Central memory CD4-positive, alpha-beta T cell (primary cell): ENCODE measurements at places on chromosomes 6 and 20.

DNA sequence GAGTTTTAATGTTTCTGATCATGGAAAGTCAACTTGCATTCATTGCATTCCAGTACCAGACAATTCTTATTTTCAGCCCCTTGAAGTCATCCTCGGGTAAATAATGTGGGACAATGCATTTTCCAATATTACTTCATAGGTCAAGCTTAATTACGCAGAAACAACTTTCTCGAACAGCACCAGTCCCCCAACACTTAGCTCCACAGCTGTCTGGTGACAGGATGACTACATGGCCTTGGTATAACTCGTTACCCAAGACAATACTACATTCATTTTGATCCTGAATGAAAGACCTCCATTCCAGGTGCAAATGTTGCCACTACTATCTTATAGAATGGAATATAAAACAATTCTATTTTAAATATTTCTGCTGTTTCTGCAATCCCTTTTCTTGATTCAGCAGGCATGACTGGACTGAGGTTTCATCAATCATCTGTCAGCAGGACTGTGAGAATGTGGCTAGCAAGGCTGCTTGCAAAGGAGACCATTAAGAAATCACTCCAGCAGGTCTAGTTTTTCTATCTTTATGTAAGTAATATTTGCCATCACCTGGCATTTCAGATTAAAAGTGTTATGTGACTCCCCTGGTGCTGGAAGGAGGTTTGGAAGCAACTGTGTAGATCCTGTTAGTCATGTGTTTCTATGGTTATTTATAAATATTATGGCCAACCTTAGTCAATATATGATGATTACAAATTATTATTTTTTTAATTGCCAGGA lies 147.9 kb downstream of the HAO1 start:
- no peak for DNase-seq

DNA sequence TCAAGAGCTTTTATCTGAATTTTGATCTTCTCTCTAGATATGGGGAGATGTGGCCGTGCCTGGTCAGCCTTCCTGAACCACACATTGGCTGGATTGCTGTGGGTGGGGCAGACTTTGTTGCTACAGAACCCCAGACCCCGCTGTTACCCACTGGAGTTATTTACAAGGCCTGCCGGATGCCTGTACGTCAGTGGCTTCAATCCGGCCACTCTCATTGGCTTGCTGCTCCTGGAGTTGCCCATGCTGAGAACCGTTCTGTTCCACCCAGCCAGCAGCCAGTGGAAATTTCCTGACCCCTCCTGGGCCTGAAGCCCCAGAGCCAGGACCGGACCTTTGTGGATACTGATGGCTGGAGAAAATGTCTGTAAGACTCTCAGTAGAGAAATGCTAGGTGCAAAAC lies 101.9 kb downstream of the TFAP2C start:
- no peak for DNase-seq

DNA sequence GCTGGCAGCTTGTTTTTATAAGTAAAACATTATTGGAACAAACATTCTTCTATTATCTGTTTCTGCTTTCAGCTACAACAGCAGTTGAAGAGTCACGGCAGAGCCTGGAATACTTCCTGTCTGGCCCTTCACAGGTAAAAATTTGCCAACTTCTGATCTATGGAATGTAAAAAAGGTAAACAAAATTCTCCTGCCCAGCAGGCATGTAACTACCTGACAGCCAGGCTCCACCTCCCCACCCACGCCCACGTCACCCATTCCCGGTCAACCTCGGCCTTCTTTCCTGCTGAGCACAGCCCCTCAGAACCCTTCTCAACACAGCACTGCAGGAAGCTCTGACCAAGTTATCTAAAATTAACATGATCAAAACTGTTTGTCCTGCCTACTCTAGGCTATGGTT lies 166.0 kb downstream of the DLL1 start:
- DNase-seq: no peak

- DNase-seq: no peak
Observed at GRCh38 chr6:150008588-150008987, 16.7 kb downstream of the RAET1L start.

DNA sequence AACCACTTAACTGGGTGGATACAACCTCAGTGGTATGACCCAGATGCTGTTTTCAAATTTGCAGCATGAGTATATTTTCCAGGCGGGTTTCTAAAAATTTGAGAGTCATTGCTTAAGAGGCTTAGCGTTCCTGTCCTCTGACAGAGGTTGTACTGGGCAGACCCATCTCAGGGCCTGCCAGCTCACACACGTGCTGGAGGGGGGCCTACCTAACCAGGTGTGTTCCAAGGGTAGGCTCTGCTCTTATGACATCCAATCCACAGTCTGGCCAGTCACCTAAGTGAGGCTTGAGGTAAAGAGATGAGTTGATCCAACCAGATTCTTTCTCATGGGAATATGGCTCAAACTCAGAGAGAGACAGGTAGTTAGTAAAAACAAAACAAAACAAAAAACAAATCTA lies 1.3 kb downstream of the LYRM4 start:
- DNase-seq: no peak
